Small intestine (tissue), 16 donors: ENCODE measurements at places on chromosomes 1 and 21.

GRCh38 chr1:30185313-30185712, 538.1 kb downstream of the MATN1 start:
- DNase-seq, result no peak

DNA sequence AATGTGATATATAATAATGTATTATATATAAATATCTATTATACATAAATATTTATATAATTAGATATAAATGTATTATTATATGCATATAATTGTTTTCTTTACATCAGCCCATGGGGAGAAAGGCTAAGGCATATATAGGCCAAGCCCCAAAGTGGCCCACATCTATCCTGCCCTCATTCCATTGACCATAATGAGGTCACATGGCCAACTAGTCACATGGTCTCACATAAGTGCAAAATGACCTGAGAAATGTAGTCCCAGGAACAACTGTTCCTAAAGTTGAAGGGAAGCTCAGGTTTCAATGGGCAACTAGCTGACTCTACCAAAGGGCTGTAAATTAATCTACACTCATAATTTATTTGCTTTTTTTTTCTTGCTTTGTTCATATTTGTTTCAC, 14.5 kb upstream of the CCDC185 start:
- no peak for DNase-seq

DNA sequence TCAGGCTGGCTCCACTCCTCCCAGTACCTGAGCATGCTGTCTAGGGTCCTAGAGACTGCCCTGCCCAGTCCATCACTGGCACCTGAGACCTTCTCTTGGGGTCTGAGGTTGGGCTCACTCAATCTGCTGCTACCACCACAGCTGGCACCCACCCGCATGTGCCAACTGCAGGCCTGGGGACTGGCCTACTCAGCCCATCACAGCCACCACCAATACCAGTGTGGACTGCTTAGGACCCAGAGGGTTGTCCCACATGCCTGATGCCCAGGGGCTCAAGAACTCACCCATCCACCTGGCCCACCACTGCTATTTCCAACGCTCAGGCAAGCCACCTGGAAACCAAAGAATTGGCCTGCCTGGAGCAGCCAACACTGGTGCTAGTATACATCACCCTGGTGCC, 63.5 kb downstream of the CYP4B1 start:
- DNase-seq, result no peak

- peak; percentile 98 for DNase-seq
Observed at GRCh38 chr21:42731264-42732032, 78.0 kb downstream of the PDE9A start.
